ENCODE measurements at places on chromosomes 7 and 10.
A peak's percentile ranks its signal among the peaks of the same experiment; 100 is the strongest.

- DNase-seq: no peak
Observed at GRCh38 chr7:1586827-1587705, 17.2 kb upstream of the PSMG3 start.

DNA sequence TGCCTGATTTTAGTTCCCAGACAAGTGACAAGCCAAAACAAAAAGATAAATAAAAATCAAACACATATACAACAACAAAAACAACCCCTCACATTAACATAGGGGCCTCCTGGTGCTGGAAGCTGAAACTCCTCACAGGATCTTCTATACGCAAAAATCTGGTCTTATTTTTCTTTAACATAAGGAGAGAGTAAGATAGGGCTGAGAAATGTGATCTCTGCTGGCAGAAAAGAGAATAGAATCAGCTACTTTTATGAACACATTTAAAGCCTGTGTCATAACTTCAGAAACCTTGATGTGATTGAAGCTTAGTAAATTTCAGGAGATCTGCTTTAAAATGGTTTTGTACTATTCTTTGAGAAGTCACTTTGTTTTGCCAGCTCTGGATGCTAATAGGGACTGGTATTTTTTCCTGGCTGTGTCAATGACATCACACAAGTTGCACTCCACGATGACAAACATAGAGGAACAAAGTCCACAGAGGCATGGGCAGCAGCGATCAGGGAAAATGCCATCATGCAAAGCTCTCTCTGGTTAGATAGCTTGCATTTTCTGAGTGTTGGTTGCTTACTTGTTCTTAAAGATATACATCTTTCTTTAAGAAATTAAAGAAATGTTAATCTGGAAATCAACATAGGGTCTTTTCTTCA is 176.6 kb upstream of the SP4 start:
- DNase-seq: no peak

- no peak for DNase-seq
Observed at GRCh38 chr7:101271021-101271420, 26.1 kb upstream of the FIS1 start.

GRCh38 chr10:70899096-70899495 is 10.7 kb upstream of the PCBD1 start:
- DNase-seq: no peak

GRCh38 chr7:2510909-2511768 is 8.4 kb upstream of the LFNG start:
- DNase-seq: no peak

GRCh38 chr7:37016064-37016878 is 292.0 kb upstream of the AOAH start:
- DNase-seq: no peak

DNA sequence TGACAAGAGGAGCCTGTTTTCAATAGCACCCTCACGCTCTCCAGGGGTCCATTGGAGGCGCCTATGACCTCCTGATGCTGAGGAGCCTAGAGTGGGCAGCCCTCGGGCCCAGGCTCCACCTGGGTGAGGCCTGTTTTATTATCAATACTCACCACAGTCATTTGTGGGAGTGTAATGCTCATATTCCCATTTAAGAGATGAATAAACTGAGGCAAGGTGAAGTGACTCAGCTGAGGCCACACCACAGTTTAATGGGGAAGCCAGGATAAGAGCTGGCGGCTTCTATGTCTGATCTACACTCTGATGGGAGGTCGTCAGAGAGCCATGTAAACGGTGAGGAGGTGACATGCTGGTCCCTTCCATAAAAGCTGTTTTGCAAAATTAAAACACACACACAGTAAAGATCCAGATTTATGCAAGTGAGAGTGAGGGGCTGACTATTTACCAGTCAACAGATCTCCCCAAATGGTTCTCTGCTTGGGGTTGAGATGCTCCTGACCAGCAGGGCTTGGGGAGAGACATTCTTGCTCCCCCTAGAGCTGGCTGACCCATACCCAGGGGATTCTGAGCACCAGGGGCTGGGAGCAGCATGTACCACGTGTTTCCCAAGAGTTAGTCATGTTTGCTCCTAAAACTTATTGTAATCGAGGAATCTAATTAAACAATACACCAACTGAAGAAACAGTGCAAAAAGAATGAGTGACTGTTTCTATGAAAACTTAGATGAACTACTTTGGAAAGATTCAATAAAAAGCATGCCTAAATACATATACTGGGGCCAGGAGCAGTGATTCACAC is 81.0 kb upstream of the INSIG1 start:
- DNase-seq: no peak

GRCh38 chr10:63068246-63068645 is 64.9 kb upstream of the NRBF2 start:
- DNase-seq: no peak

DNA sequence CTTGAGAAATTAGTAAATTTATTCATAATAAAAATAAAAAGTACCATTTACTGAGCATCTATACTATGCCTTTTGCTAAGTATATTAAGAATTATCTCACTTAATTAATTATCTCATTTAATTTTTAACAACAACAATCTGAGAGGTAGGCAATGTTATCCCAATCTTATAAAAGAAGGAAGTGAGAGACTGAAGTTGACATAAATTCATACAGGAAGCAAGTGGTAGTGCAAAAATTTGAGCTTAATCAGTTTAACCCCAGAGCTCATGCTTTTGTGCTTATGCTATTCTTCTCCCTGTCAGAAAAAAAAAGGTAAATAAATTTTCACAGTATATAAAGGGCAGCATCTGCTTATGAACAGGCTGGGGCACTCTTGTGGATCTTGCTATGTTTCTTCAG is 2.7 kb upstream of the LIPF start:
- DNase-seq: no peak

GRCh38 chr10:3151889-3152565 is 20.6 kb downstream of the PITRM1 start:
- no peak for DNase-seq

DNA sequence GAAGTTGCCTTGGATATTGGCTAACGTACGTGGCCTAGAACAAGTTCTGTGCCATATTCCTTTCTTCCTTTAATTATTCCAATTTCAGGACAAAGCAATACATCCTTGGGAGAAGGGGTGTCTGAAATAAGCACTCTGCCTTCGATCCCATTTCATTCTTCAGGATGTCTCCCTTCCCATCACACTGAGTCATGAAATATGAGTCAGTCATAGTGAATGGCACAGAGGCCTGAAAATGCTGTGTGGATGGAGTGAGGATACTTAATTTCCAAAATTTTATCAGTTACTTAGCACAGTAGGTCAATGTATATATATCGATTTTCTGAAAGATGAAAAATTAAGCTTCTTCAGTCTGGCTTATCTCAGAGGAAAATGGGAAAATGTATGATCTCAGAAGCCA is 19.5 kb downstream of the EVX1 start:
- DNase-seq: no peak

- no peak for DNase-seq
Observed at GRCh38 chr10:63765126-63765525, 243.9 kb downstream of the REEP3 start.

- peak; percentile 9 for DNase-seq
Observed at GRCh38 chr7:36723951-36724664, at the start of gene AOAH. TSS of gene AOAH (minus strand) at chr7:36724494. CDS start at chr7:36724148, 346 bp downstream.

GRCh38 chr10:97277551-97277950 is 14.9 kb downstream of the ARHGAP19 start:
- DNase-seq: no peak

DNA sequence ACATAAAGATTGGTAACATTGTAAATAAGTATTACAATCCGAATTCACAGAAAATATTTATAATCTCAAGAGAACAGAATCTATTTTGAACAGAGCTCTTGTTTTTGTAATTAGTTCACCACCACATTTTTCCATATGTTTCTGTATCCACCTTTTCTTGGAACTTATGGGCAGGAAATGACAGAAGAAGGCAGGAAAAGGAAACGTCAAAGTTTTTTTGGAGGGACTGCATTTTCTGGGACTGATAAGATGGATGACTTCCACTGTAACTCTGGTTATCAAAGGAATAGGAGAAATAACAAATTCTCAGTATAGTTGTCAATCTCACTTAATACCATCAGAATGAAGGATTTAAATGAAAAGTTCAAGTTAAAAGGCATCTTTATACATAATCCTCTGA is 75.1 kb upstream of the SMNDC1 start:
- no peak for DNase-seq

DNA sequence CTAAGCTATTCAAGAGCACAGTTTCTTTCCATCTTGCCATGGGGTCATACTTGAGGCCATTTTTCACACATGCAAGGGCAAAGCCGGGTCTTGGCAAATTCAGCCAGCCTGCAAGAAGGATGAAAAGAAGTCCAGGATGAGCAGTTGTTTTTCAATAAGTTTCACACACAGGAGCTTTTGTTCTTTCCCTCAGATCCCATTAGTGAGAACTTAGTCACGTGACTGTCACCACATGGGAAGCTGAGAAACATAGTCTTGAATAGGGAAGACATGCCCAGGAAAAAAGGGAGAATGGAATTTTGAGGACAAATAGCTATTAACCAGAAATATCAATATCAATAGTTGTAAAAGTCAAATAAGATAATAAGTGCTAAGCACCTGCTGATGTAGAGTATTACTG is 137.7 kb downstream of the AHR start:
- no peak for DNase-seq

GRCh38 chr7:5596896-5597246 is 173.2 kb upstream of the TNRC18 start:
- no peak for DNase-seq

DNA sequence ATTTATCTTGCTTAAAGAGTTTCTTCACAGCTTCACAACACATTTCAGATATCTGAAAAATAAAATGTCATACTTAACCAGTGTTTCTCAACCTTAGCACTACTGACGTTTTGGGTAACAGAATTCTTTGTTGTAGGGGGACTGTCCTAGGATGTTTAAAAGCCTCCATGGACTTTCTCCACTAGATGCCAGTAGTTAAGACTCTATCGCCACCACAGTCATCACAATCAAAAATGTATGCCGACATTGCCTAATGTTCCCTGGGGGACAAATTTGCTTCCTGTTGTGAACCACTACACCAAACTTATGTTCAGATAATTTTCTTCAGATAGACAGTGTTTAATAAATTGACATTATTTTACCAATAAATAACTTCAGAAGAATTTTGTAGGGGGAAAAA is 13.4 kb downstream of the NOC3L start:
- DNase-seq: no peak

DNA sequence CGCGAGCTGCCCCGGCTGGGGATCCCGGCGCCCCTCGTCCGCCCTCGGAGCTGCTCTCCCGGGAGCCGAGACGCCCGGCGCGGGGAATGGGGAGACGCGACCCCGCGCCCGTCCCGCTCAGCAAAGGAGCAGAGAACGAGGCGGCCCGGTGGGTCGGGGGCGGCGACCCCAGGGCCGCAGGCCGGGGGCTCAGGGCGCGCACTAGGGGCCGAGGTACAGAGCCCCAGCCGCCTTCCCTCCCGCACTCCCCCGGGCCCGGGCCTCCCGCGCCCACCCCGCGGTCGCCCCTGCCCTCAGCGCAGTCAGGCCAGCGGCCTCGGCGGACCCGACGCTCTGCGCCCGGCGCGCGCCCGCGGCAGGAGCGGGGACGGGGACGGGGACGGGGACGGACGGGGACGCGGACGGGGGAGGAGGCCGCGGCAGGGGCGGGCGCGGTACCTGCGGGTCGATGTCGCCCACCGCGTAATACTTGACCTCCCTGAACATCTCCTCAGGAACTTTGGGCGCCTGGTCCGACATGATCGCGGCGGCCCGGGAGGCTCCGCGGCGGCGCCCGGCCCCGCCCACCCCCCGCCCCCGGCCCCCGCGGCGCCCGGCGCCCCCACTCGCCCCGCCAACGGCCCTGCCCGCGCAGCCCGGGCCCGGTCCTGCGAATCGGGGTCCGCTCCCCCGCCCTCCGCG is 373 bp downstream of the PAXIP1 start:
- no peak for DNase-seq

GRCh38 chr10:5480162-5480941 is 19.0 kb downstream of the CALML5 start:
- no peak for DNase-seq

- DNase-seq: no peak
Observed at GRCh38 chr7:29019896-29020295, 61.8 kb upstream of the TRIL start.

- DNase-seq: no peak
Observed at GRCh38 chr10:21740989-21741388, 207.0 kb downstream of the MLLT10 start.

- no peak for DNase-seq
Observed at GRCh38 chr10:127012071-127012768, 107.0 kb downstream of the DOCK1 start.

- DNase-seq: no peak
Observed at GRCh38 chr7:1234881-1235500, 2.3 kb downstream of the UNCX start.

DNA sequence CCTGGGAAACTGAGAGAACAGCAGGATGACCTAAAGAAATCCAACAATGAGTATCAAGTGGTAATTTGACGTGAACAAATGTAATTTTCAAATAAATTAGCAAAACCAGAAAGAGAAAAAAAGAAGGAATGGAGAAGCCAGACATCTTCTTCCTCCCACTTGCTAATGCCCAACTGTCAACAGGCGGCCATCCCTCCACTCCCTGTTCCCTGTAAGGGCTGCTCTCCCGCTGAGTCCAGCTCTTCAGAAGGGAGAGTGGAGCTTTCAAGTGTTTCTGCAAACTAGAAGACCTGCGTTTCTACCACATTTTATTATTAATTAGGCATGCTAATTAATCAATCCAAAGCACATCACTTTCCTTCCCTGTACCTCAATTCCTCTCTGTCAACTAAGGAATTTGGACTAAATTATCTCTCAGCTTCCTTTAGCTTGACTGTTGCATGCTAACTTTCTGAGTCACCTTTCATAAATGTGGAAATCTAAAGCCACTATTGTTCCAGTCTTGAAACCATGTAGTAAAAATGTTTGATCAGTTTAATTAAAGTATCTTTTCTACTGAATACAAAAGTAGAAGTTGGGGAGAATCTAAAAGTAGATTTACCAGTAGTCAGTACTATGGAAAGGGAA is 48.4 kb upstream of the CUL1 start:
- DNase-seq: no peak

- no peak for DNase-seq
Observed at GRCh38 chr7:23600236-23600635, 3.1 kb downstream of the CCDC126 start.

DNA sequence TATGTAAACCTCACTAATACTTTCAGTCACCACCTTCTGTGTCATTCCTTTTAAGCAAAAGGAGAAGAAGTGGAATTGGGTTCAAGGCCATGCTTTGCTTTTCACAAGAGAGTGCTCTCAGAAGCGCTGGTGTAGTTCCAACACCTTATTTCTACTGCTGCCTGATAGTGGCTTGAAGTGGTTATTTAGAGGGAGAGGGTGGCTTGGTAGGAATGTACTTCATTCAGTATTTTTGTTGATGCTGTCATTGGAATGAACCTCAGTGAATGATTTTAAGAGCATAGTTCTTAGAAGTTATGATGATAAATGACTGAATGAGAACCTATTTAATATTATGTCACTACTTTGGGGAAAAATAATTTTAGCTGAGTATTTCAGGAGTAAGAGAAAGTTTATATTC is 396.7 kb downstream of the EXOC4 start:
- DNase-seq: no peak

All from activated naive CD4-positive, alpha-beta T cell (primary cell).